A673 (cell line): ENCODE measurements at places on chromosomes 1 and 21. TPM values are rescaled to one million over a fixed set of nuclear protein-coding genes. Genes with fewer than 3 reads are reported as not detected.

Gene B3GALT2
- 0.24 and 0.39 TPM in 2 replicates for total RNA-seq

Gene CACNA1S
- total RNA-seq, result not detected in 2 replicates

DNA sequence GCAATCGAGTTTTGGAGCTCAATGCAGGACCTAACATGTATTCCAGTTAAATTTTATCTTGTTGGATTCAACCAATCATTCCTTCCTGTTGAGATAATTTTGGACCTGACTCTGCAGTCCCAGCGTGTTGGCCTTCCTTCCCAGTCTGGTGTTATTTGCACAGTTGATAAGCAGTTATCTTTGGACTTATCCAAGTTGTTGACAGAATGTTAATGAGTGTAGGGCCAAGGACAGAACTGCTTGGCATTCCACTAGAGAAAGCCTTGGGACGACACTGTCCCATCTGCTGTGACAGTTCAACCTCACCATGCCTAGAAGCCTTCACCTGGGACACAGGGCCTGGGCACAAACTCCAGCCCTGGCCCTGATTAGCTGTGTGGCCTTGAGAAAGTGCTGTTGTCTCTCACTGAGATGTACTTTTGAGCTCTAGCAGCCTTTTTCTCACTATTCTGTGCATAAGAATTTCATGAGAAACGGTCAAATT, 104.1 kb upstream of the SLC25A33 start:
- H3K36me3 ChIP-seq, result no peaks in the 10 kb centered on the region
- DNase-seq, result no peak
- no peaks in the 10 kb centered on the region for H3K4me1 ChIP-seq
- H3K27ac ChIP-seq, result no peak overlapping the region
- H3K4me3 ChIP-seq, result no peak overlapping the region

- no peaks in the 10 kb centered on the region for H3K4me1 ChIP-seq
- H3K27me3 ChIP-seq, result no peaks in the 10 kb centered on the region
- H3K4me3 ChIP-seq, result no peak overlapping the region
- no peak for DNase-seq
Measured at GRCh38 chr21:44979687-44980561, 40.1 kb downstream of the SLX9 start.

DNA sequence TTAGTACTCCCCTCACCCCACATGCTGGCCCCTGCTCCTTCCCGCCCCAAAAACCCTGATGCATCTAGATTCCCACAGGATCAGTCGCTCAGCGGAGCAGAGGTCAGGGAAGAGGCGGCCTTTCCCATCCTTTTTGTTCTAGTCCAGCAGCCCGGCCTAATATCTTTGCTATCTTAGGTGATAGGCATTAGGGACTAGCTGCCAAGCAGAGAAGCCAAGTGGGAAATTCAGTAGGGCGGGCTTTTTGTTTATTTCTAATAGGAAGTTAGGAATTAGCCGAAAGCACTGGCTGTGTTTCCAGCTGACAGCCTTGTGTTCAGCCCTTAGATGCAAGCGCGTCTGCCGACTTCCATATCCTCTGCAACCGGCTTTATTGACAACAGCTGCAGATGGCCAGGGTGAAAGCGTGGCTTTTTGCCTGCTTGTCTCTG, 59.0 kb upstream of the BCAR3 start:
- no peak overlapping the region for H3K27ac ChIP-seq
- no peaks in the 10 kb centered on the region for H3K27me3 ChIP-seq

GRCh38 chr1:53145942-53146708, 3.7 kb upstream of the SLC1A7 start:
- H3K4me1 ChIP-seq, result peaks cover 25% of the 10 kb centered on the region
- no peak overlapping the region for H3K4me3 ChIP-seq
- DNase-seq, result peak; percentile 91
- H3K27me3 ChIP-seq, result no peaks in the 10 kb centered on the region
- peak overlapping the region; percentile 77 for H3K27ac ChIP-seq
- H3K36me3 ChIP-seq, result no peaks in the 10 kb centered on the region

DNA sequence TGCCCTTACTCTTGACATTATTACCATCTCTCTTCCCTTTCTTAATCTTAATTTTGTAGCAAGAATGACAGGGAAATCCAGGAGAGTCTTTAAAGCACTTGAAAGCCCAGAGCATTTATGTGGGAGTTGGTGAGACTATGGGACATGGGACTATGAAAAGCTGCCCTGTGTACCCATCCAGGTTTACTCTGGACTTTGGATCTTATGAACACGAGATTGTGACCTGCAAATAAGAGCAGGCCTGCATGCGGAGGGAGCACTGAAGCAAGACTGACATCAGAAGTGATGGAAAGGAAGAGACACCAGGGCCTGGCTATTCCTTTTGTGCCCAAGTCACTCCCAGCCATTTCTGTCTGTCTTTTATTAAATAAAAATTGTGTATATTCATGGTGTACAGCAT, 209.6 kb downstream of the NUF2 start:
- no peak overlapping the region for H3K27ac ChIP-seq
- H3K27me3 ChIP-seq, result no peaks in the 10 kb centered on the region
- DNase-seq, result no peak
- H3K36me3 ChIP-seq, result no peaks in the 10 kb centered on the region

DNA sequence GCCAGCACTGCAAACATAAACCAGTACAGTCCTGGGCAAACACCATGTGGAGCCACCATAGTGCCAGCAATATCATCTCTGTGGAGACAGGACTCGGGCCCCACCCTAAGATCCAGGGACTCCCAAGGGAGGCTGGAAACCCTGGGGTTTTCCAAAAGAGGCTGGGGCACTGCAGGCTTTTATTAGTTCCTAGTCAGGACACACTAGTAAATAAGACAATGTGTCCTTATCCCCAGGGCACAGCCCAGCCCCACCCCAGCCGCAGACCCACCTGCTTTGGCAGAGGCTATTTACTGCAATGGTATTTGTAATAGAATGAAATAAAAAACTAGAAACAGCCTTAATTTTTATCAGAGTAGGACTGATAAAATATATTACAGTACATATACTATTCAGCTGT, 486 bp upstream of the GJB3 start:
- DNase-seq, result no peak
- H3K27me3 ChIP-seq, result peaks cover 39% of the 10 kb centered on the region
- H3K4me1 ChIP-seq, result no peaks in the 10 kb centered on the region
- no peak overlapping the region for H3K4me3 ChIP-seq
- no peak overlapping the region for H3K27ac ChIP-seq
